Stimulated activated CD4-positive, alpha-beta T cell treated with anti-CD3 and anti-CD28 coated beads, Interleukin-4, amount 100 ng/mL, for 1 hour (primary cell): ENCODE measurements at places on chromosomes 12 and 14.

DNA sequence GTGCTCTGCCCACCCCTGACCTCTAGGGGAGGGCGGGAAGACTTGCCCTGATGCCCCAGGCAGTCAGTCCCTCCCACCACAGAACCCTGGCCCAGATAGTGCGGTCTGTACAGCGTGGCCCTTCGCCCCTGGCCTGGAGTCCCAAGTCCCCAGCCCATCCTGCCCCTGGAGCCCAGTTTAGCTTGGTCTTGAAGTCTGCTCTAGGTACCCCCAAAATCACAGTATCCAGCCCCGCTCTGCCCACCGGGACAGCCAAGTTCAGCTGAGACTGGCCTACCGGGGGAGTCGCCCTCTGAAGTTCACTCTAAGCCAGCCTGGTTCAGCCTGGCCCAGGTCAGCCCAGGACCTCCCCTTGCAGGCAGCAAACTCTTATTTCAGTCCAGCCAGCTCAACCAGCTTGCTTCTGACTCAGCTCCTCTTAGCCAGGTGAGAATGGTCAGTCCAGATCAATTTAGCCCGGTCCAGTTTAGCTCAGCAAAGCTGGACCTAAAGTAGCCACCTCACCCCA lies 75.9 kb downstream of the TMEM121 start:
- no peak for DNase-seq

- no peak for DNase-seq
Measured at GRCh38 chr12:68962877-68963855, 30.2 kb upstream of the CPM start.

GRCh38 chr14:79294499-79294898 lies 916.8 kb downstream of the DIO2 start:
- DNase-seq: no peak

DNA sequence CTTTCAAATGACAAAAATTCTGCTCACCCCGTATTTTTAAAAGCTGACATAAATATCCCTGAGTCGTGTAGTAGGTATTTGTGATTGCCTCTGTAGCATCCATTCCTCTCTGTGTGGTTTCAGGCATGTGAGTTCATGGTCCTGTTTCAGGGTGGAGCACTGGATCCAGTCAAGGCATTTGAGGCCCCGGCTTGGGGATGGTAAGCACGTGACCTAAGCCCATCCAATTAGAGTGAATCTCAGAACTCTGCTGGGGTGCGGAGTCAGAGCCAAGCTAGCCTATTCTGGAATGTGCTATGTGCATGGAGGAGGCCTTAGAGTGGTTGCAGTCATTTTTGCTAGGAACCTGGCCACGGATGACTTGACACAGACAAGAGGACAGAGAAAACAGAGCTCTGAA lies 4.3 kb upstream of the CSRP2 start:
- DNase-seq: no peak

- no peak for DNase-seq
Measured at GRCh38 chr12:70052931-70053497, 190.2 kb upstream of the CNOT2 start.

DNA sequence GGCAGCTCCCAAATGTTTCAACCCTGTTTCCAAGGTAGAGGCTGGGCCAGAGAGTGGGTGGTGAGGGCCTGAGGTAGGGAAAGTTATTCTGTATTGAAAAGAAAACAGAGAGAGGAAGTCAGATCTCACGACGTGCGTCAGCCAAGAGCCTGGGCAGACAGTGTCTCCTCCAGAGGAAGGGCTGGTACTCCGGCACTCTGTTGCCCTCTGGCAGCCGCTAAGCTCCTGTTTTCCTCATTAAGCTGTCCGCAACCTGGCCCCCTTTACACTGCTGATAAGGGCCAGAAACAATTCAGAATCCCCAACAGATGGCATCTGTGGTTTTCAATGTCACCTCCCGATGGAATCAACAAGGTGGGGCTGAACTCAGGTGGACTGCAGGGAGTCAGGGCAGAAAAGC lies 26.0 kb upstream of the LTBP2 start:
- DNase-seq: no peak

DNA sequence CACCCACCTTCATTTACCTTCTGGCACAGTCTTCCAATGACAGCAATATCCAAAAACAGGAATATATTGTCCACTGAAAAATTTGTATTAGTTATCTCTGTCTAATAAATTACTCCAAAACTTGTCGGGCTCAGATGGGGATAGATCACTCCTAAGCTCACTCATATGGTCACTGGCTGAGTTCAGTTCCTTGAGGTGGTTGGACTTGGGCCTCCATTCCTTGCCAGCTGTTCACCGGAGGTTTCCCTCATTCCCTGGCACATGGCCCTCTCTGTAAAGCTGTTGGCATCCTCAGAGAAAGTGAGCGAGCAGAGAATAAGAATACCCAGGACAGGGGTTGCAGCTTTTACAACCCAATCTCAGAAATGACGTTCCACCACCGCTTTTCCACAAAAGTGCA lies 81.5 kb downstream of the TMTC1 start:
- no peak for DNase-seq

DNA sequence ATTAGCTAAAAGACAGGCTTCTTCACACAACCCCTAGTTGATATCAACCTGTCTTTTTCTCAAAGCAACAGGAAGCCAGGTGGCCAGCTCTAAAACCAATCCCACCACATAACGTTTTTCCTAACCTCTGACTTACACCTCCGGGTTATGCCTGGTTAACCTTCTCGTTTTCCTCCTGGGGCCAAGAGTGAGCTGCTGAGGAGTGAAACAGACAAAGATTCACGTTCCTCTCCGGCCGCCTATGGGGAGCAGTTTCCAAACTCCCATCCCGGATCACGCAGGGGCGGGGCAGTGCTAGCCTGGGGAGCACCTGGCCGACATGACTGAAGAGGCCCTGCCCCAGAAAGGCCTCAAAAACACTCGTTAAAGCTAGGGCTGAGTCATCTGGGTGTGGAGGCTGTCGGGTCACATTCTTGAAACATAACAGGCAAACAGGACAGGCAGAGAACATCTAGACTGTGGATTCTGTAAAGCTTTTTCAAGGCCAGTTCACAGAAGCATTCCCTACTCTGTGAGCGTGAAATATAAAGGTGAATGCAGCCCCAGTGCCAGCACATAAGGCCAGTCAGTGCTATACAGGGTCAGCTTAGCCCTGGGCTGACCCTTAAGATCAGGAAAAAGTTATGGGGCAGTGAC lies 25.9 kb upstream of the LGALS3 start:
- DNase-seq: peak; percentile 30

- no peak for DNase-seq
Measured at GRCh38 chr14:36078080-36078479, 98.4 kb downstream of the PTCSC3 start.

DNA sequence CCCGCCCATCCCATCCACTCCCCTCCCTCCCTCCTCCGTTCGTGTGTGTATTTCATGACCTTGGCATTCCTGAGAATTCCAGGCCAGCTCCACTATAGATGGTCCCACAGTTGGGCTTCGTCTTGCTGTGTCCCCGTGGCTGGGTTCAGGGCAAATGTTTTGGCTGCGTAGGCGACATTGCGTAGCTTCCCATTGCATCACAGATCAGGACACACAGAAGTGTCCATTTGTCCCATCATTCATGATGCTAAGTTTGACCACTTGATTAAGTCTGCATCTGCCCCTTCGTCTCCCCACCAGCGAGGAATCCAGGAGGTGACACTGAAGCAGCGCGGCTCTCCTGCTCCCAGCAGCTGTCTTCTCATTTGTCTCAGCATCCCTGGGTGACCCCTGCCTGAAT lies 38.6 kb upstream of the MMP17 start:
- DNase-seq: no peak

- no peak for DNase-seq
Measured at GRCh38 chr12:47731723-47732122, 6.4 kb upstream of the ENDOU start.

DNA sequence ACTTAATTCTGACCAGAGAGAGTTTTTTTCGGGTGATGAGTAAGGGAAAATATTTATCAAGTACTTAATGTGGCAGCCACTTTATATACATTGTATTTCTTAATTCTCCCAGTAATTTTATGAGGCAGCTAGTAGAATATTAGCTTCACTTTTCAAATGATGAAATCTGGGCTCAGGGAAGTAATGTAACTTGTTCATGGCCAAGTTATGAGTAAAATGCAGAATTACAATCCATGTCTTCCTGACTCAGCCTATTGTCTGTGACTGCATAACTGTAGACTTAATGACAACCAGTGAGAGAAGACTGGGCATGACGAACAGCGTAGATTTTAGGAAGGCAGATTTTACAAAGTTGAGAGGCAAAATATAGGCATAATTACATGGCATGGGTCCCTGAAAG lies 106.7 kb upstream of the MIS18BP1 start:
- no peak for DNase-seq

DNA sequence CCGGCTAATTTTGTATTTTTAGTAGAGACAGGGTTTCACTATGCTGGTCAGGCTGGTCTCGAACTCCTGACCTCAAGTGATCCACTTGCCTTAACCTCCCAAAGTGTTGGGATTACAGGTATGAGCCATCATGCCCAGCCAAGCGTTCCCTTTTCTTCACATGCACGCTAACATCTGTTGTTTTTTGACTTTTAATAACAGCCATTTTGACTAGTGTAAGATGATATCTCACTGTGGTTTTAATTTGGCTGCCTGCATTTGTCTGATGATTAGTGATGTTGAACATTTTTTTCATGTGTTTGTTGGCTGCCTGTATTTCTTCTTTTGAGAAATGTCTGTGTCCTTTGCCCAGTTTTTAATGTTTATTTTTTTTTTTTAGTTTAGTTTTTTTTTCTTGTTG lies 10.2 kb upstream of the YARS2 start:
- no peak for DNase-seq

GRCh38 chr12:48881686-48882314 lies 16.1 kb upstream of the RND1 start:
- DNase-seq: no peak

DNA sequence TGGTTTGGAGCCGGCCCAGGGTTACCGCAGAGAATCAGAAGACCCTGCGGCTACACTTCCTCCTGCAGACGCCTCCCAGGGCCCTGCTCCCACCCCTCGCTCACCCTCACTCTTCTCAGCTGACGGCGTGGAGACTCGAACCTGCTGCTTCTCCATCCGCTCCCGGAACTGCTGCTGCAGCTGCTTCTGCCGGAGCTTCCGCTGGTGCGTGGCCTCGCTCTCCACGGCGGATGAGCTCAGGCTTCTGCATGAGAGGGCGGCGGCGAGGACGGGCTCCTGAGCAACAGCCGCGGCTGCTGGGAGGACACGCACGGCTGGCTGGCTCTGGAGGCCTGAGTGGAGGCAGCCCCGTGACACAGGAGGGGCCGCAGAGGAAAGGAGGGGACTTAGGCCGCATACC lies 33.3 kb downstream of the RAD52 start:
- no peak for DNase-seq

GRCh38 chr14:69153152-69153872 lies 393 bp upstream of the DCAF5 start:
- DNase-seq: no peak

DNA sequence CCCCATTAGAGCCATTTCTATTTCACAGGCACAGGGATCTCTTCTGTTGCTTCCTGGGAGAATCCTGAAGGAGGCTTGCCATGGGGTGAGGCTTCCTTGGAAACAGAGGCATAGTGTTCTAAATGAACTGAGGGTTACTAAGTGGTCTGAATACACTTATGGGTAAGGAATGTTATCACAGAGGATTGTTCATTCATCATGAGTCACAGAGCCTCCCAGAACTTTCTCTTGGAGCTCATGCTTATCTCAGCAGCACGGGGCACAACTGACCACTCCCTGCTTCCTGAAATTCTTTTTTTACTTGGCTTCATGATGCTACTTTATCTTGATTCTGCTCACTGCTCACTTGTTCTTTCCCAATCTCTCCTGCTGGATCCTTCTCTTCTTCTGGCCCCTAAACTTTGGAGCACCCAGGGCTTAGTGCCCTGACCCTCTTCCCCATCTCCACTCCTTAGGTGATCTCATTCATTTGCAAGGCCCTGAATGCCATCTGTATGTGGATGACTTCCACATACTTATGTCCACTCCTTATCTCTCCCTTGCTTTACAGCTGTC lies 57.9 kb downstream of the ANO6 start:
- no peak for DNase-seq

DNA sequence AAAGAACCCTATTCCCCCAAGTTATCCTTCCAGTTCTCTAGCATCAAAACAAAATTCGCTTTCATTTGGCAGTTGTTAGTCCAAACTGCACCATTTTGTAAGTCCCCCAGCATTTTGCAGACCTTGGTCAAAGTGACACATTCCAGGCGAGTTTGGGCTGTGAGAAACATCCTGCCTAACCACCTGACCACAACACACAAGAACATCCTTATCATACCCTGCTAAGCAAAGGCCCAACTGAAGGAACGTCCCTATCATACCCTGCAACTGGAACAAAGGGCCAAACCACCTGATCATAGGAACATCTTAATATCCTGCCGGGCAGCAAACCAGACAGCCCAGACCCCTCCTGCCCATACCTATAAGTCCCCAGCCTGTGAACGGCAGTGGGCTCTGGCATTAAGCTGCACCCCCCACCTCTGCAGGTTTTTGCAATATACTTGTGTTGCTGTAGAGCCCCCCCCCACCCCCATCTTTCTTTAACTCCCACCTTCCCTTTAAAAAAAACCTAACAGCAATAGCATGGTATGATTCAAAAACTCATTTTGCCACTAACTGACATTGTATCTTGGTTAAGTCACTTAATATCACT lies 2.7 kb downstream of the PCNX4 start:
- no peak for DNase-seq

DNA sequence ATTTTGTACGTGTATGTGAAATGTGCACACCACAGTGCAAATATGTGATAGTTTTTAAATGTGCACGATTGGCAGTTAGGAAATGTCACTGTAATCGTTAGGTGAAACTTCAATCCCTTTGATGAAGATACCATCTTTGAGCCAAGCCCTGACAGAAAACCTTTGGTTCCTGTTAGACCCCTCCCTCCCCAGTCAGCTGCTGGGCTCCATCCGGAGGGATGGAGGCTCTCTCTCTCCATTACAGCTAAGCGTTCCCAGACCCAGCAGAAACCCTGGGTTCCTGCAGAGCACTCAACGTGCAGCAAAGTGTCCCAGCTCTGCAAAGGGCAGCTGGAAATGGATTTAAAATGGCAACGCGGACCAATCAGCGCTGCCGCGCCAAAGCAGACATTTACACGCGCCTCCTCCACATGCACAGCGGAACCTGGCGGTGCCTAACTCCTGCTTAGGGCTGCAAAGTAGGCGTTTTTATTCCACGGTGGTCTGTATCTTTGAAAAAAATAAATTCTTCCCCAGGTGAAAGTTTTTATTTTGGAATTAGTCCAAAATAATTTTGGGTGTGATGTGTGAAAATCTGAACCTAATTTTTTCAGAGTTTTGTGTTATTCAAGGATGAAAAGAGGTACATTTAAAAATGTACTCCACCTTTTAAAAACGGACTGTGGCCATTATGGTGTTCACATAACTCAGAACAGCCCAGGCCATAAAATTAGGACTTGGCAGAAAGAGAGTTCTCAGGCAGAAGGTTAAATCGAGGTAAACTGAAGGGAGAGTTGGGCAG lies 1.4 kb upstream of the HMGA2 start:
- no peak for DNase-seq

DNA sequence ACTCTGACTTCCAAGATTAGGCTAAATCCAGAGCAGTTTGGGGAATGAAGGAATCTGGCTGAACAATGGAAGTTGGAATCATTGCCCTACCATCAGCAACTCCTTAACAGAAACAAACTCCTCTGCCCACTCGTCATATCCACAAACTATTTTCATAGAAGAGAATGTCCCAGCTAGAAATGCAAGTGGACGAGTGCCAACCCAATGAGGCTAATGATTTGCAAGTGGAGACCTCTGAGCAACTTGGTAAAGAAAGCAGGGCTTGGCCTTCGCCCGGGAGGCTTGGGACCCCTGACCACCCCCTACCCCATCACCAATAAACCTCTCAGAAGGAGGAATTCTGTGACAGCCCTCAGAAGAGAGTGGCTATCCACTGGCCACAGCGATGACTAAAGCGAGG lies 40.0 kb upstream of the DDX11 start:
- no peak for DNase-seq

GRCh38 chr12:121957861-121958515 lies 39.6 kb downstream of the CFAP251 start:
- no peak for DNase-seq
